H1 (cell line): ENCODE measurements at places on chromosomes 5 and 9.

- no peak for DNase-seq
Observed at GRCh38 chr5:150762211-150762610, 3.4 kb upstream of the DCTN4 start.

- no peak for DNase-seq
Observed at GRCh38 chr9:73146111-73146815, 5.4 kb upstream of the ANXA1 start.

GRCh38 chr5:35166043-35166442, 64.2 kb downstream of the PRLR start:
- no peak for DNase-seq

GRCh38 chr9:24413651-24414050, 132.0 kb downstream of the IZUMO3 start:
- DNase-seq, result no peak

DNA sequence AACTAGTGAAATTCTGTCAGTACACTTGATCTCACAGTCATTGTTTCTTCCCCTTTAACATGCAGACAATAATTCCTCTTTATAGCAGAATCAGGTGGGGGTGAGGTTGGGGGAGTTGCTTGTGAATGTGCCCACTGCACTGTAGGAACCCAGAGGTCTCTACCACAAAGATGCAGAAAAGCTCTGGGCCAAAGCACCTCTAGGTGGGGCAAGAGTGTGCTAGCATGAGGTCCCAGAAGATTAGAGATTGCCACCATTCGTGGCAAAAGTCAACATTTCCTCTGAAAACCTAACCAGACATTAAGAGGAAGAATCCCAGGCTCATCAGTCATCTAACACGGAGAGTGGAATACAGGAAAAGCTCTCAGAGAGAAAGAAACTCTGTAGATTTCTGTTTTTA, 74.5 kb downstream of the PTCD2 start:
- no peak for DNase-seq

DNA sequence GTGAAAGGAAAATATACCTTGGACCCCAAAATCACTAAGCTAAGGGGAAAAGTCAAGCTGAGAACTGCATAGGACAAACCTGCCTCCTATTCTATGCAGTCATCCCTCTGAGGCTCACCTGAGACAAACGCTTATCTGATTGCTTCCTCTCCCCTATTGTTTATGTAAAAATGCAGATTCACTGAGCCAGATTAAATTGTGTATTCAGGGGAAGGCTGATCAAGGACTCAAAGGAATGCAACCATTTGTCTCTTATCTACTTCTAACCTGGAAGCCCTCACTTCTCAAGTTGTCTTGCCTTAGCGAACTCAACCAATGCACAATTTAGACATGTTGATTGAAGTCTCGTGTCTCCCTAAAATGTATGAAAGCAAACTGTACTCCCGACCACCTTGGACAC, 13.3 kb downstream of the SPARC start:
- DNase-seq, result no peak

GRCh38 chr5:73801686-73802085, 175.7 kb downstream of the ARHGEF28 start:
- no peak for DNase-seq

- DNase-seq, result no peak
Observed at GRCh38 chr9:112601636-112602035, 115.0 kb downstream of the KIAA1958 start.
